GM12891 (cell line): ENCODE measurements at places on chromosomes 3 and 15.

DNA sequence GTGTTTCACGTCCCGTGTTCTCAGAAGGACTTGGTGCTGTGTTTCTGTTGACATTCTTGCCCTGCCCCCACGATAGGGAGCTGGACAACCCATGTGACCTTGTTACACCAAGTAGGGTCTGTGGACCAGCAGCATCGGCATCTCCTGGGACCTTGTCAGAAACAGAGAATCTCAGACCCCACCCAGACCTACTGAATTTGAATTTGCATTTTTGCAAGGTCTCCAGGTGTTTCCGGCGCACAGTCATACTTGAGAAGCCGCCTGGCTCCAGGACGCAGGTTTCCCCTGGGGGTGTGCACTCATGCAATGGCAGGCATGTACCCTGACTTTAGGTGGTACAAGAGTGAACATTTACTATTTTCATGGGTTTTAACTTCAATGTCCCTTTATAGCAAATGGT is 117.9 kb downstream of the TLE3 start:
- peak; percentile 60 for DNase-seq

- DNase-seq: no peak
Observed at GRCh38 chr3:67017211-67017610, 19.1 kb downstream of the KBTBD8 start.

DNA sequence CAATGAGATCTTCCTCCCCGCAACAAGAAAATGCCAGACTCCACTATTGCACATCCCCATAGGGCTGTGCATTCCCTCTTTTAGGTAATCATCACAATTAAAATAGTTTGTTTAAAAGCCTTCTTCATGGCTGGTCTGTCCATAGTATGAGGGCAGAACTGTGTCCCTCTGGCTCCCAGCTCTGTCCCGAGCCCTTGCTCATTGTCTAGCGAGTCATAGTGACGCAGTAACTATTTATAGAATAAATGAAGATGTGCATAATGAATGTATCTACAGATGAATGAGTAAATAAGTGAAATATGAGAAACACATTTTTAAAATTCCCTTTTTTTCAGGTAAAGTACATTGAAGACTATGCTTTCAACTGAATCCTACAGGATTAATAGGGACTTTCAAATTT is 128.4 kb upstream of the TMC3 start:
- DNase-seq: no peak

DNA sequence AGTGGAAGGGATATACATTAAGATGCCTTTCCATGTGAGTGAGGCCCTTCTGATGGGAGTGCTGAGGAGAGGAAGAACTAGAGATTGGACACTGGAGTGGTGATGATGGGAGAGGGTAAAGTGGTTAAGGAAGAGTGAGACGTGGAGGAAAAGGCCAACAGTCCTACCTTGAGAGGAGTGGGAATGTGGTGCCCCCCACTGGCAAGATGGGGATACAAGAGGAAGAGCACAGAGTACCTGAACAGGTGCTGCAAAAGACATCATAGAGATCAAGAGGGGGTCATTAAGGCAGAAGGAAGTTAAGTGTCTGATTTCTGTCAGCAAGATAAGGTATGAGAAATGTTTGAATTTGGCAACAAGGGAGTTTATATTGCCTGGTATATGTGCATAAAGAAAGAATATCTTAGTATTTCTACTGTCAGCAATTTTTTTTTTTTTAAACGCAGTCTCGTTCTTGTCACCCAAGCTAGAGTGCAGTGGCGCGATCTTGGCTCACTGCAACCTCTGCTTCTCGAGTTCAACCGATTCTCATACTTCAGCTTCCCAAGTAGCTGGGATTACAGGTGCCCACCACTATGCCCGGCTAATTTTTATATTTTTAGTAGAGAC is 34.0 kb downstream of the ARIH2 start:
- no peak for DNase-seq

GRCh38 chr15:50390554-50391264 is 33.5 kb upstream of the USP8 start:
- DNase-seq: no peak

GRCh38 chr3:24316887-24317383 is 177.7 kb downstream of the THRB start:
- no peak for DNase-seq

DNA sequence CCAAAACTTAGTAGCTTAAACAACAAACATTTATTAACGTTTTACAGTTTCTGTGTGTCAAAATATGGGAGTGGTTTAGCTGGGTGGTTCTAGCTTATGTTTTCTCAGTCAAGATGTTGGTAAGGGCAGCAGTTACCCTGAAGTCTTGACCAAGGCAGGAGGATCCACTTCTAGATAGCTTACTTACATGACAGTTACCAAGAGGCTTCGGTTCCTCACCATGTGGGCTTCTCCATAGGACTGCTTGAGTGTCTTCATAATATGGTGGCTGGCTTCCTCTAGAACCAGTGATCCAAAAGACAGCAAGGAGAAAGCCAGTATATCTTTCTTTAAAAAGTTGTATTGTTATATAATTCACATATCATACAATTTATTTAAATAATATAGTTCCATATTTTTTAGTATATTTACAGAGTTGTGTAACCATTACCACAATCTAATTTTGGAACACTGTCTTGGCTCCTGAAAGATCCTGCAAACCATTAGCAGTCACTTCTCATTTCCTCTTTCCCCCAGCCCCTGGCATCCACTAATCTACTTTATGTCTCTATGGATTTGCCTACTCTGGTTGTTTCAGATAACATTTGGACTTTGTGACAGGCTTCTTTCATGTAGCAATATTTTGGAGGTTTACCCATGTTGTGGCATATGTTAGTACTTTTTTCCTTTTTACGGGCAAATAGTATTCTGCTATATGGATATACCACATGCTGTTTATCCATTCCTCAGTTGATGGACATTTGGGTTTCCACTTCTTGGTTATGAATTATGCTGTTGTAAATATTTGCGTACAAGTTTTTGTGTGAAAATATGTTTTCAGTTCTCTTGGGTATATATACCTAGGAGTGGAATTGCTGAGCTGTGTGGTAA is 33.3 kb downstream of the MAPK6 start:
- DNase-seq: no peak

GRCh38 chr3:30620402-30621360 is 14.3 kb downstream of the TGFBR2 start:
- DNase-seq: no peak

DNA sequence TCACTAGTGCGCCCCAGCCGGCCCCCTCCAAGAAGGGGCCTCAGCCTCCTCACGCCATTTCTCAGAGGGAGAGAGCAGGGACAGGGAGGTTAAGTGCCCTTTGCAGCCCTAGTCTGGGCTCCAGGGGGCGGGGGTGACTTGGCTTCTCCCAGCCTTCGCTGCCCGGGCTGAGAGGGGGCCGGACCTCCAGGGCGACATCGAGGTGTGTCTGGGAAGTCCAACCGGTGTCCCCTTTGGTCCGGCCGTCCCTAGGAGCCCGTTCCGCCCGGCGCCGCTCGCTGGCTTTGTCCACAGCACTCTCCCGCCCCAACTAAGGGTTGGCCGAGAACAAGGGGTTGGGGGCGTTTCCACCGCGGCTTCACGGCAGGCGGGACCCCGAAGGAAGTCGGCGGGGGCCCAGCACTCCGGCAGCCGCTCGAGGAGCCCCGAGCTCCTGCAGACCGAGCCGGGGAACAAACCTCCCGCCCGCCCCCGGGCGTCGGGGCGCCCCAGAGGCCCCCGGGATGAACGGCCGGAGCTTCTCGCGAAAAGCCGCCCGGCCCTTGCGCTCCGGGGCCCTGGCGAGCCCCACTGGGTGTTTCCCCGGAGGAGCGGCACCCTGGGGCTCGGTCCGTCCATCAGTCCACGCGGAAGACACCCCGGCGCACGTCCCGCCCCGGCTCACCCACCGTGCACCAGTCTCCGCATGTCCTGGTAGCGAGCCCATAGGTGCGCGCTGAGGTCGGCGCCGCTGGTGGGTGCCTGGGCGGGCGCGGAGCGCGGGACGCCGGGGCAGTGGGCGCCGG is 627 bp downstream of the NT5DC2 start:
- peak; percentile 57 for DNase-seq

- no peak for DNase-seq
Observed at GRCh38 chr3:183620252-183620628, 15.2 kb upstream of the KLHL24 start.

GRCh38 chr3:170732660-170733245 is 137.2 kb downstream of the RPL22L1 start:
- no peak for DNase-seq

- no peak for DNase-seq
Observed at GRCh38 chr3:186746008-186746407, 28.8 kb downstream of the KNG1 start.

GRCh38 chr3:73563896-73564582 is 60.7 kb downstream of the PDZRN3 start:
- DNase-seq: no peak

- no peak for DNase-seq
Observed at GRCh38 chr3:52145736-52146110, 8.5 kb downstream of the POC1A start.

DNA sequence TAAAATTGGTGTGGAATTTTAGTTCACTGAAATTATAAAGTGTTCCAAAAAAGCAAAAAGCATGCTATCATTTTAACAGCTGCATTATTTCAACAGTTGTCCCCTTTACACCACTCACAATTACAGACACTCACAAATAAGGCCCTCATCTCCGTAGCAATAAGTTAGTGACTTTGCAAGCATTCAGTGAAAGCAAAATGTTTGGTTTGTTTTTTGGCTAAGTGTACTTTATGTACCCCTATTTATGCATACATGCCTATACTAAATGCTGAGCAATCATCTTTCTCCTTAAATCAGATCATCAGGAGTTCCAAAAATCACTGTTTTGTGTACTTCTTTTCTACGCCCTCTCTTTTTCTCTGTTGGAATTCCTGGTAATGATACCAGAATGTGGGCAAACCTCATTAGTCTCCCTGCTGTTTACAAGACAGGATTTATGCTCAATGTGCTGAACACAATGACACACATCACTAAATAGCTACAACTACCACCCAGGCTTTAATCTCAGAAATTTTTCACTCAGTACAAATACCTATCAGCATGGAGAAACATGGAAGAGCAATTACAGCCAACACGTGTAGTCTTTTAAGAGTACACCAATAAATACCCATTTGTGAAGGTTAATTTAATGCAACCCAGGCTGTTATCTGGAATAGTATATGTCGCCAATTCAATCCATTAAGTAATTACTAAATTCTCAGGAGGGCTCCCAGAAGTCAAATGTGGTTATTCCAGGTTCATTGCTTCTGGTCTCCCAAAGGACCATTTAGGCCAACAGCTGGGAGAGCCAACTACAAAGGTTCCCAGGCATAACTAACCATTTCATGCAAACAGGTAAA is 12.0 kb downstream of the ALDH1A2 start:
- no peak for DNase-seq

DNA sequence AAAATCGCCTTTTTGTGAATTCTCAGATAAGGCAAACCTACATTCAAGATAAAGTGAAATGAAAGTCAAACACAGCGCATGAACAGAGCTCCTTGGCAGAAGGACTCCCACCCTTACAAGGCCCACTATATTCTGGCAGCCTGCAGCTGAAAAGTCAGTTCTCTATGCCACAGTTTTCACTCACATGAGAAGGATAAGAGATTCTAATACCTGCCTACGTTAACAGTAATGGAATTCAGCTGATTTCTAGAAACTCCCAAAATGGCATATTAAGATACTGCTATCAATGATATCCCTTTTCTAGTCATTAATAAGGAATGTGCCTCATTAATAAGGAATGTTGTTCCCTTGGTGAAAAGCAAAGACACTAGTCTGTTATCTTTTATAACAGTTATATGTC is 27.0 kb downstream of the SLC30A4 start:
- DNase-seq: no peak

- DNase-seq: no peak
Observed at GRCh38 chr15:93131485-93132095, 42.6 kb upstream of the RGMA start.

DNA sequence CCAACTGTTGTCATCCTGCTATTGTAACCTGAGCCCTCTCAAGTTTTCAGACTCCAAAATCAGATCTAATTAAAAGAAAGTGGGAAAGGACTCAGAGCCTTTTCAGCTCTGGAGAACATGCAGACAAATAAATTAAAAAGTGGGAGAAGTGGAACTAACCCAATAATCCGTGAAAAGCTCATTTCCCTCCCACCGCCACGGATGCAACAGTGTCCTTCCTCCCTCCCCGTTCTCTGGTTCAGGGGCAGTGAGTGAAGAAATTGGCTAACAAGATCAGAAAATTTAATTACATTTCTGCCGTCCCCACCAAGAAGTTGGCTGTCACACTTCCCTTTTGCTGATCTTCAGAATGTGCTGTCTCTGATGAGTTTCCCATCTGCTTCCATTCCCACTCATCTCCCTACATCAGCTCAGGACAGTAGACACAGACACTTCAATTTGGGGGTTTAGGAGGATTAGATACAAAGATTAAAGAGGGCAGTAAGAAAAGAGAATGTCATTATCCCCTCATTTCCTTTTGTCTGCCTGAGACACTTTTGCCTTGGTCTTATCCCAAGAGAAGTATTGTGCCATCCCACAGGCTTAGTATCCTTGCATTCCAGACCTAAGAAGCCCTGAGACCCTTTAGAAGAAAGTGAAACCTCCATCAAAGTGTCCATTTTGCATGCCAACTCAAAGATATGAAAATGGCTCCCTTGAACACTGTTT is 335.7 kb upstream of the PPP2R3A start:
- no peak for DNase-seq

DNA sequence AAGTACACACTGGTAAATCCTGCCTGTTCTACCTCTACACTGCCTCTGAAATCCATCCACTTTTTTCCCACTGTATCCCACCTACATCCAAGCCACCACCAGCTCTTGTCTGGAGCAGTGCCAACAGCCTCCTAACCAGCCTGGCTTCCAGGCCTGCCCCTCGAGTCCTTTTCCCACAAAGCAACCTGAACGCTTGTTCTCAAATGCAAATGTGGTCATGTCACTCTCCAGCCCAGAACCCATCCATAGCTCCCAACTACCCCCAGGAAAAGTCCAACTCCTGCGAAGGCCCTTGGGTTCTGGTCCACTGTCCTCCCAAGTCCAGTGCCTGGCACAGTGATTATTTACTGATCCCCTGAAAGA is 83.8 kb downstream of the SEMA5B start:
- DNase-seq: no peak

DNA sequence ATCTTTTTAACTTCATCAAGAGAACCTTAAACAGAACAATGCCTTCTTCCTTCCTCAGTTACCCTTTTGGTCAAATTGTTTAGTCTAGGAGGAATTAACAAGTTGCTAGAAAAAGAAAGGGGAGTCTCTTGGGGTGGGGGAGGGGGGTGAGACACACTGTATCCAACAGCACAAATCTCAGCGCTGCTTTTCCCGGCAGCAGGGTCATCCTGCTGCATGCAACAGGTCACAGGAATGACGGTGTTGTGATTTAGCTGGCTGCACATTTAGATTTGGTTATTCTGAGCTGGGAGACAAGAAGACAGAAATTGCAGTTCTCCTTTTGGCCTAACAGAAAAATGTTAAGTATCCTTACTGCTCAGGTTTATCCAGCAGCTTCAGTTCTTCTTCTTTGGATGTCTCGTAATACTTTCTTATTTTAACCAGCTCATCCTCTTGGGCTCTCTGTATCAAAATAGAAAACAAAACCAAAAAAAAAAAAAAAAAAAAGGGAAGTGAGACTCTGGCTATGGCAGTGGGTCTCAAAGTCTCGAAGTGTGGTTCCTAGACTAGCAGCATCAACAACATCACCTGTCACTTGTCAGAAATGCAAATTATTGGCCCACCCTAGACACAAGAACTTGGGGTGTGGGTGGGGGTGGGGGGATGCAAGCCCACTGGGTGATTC is 190.5 kb downstream of the GREM1 start:
- peak; percentile 29 for DNase-seq

- DNase-seq: no peak
Observed at GRCh38 chr15:70153921-70154717, 56.4 kb upstream of the TLE3 start.
